ENCODE measurements at places on chromosomes 5 and 9.

- no peak for DNase-seq
These were observed 3.7 kb upstream of the GNPDA1 start for GRCh38 chr5:142016556-142016955.

- DNase-seq: peak; percentile 46
These were observed 412.1 kb downstream of the KDM4C start for GRCh38 chr9:7169717-7170389.

GRCh38 chr5:154244476-154244875 lies 53.9 kb downstream of the GALNT10 start:
- no peak for DNase-seq

DNA sequence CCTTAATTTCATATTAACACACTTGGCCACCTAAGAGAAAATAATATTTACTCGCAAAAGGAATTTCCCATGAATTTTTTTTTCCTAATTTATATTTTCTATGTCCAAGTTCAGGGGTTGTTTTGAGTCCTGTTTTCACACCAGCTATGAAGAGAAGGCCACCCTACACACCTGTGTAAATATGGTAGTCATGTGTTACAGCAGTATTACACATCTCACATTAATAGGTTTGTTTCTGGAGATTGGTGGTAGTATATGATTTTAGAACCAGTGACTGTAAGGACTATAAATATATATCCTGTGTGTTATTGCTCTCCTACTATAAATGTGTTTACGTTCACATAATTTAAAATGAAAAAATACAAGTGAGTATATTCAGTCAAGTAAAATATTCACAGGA lies 147.5 kb downstream of the PAM start:
- DNase-seq: no peak

DNA sequence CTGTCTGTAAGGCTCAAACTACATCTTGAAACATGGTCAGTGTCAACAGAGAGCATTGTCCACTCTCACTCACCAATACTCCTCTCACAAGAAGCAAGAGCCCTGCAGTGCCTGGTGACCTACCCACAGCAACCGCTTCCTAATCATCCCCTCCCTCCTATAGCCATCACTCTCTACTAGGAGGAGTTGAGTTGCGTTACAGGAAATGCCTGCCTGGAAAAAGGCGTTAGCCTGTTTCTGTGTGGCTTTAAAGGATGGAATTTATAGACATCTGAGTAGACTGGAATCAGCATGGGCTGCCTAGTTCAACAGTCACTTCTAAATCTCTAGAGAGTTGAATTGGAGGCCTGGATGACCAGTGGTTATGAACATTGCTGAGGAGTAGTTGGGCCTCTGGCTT lies 108.3 kb upstream of the FER start:
- DNase-seq: no peak

DNA sequence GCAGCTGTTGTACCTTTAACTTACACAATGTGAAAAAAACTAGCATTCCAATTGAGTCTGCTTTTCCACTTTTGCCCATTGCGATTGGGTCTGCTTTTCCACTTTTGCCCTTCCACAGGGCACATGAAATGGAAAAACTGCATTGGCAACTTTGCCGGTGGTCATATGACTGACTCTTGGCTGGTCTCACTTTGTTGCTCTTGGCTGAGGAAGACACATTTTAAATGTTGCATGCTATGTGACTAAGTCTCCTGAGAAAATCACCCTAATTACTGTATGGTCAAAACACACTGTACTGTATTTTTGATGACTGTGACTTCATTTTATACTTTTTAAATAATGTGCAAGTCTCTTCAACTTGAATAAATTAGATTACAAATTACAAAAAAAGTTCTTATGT lies 1.6 kb upstream of the OXCT1 start:
- DNase-seq: peak; percentile 92

- DNase-seq: no peak
These were observed 68.2 kb downstream of the DOCK2 start for GRCh38 chr5:169705322-169705721.

DNA sequence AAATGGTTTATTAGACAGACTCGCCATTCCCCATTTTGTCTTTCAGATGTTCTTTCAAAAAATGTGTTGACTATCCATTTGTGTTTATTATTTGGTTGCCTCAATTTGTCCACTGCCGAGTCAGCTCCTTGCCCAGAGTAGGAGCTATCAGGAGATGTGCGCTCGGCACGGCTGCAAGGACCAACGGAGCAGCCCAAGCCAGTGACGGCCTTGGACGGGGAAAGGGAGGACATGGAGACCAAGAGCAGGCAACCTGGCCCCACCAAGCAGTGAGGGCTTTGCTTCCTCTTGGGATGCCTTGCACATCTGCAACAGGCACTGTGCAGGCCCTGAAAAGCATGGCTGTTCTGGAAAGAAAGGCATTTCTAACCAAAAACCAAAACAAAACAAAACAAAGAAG lies 69.8 kb downstream of the DEPDC1B start:
- DNase-seq: no peak

DNA sequence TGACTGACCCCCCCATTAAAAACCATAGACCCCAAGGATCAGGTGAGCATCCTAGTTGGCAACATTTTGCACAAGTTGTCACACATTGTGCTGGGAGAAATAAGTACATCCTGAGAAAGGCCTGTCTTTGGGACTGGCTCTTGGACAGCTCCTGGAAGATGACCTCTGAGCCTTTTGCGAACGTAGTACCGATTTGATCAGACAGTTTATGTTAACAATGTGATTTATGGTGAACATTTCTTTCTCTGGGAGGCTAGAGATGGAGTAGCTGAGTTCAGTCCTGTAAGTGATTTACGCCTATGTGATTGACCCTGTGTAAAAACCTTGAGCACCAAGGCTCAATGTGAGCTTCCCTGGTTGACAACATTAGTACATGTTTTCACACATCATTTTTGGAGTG lies 41.7 kb downstream of the LOX start:
- DNase-seq: no peak

DNA sequence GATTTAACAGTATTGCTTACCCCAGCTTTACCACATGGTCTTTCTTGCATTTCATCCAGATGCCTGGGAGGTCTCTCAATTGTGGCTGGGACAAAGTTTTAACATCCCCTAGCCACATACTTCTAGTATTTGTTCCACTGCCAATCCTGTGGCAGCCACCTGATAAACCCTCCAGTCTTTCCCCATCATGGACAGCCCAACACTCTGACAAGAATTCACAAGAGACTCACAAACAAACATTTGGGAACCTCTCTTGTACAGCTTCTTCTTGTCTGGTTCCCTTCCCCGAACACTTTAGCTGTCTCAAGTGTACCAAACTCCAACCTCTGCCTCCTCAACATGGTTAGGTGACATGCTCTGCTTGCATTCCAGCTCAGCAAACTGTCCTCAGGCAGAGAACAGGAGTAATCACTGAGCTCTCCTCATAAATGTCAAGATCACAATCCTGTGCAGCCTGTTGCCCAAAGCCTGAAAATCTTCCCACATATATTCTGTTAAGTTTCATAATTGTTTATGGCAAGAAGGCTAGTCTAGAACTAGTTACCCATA lies 59.7 kb downstream of the STRBP start:
- DNase-seq: no peak

GRCh38 chr5:132429463-132430440 lies 60.2 kb downstream of the SLC22A5 start:
- no peak for DNase-seq
